ENCODE measurements at places on chromosomes 3 and 15.

- DNase-seq = no peak
Measured at GRCh38 chr15:62163397-62164013, 1.6 kb downstream of the C2CD4B start.

- no peak for DNase-seq
Measured at GRCh38 chr3:185540695-185541094, 11.7 kb downstream of the LIPH start.

DNA sequence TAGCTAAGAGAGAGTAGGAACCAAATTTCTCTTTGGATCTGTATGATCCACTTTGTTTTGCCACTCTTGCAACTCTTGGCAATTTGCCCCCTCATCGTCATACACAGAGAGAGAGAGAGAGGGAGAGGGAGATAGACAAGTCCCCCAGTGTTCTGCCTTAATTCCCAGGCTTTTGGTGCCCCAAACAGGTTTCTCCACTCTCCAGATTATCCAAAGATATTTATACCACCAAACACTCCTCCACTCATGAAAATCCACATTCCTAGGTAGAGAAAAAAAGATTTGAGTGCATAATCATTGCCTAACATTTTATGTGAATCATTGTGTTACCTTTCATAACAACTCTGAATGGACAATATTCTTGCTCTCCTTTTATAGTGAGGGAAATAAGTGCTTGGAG lies 15.3 kb downstream of the ACP3 start:
- DNase-seq = no peak

- no peak for DNase-seq
Measured at GRCh38 chr15:34336231-34336990, 1.2 kb downstream of the SLC12A6 start.

DNA sequence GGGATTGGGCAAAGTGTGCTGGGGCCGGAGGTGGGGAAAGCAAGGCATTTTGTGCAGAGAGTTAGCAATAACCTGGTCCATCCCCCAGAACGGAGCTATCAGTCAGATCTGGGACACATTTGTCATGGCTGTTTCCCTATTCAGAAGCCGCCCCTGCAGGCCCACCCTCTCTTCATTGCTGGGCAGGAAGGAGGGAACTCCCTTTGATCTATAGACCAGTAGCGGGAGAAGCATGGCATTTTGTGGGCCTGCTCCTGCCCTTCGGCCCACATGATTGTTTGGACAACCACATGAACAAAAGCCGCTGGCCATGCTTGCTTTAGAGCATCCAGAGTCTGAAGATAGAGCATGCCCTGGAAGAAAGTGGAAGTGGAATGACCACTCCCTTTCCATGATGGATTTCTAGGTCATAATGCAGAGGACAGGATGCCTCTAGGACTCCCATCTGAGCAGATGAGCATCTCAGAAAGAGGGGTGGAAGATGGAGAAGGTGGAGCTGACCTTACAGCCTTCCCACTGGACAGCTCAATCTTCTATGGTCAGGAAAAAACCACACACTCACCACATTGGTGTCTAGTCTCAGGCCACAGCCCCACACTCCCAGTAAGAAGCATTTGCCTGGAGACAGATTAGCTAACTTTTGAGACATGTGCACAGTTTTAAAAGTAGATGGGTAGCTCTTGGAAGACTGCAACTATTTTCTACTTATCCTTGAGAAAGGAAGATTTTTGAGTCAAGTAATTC lies 11.9 kb upstream of the LRTM1 start:
- no peak for DNase-seq

DNA sequence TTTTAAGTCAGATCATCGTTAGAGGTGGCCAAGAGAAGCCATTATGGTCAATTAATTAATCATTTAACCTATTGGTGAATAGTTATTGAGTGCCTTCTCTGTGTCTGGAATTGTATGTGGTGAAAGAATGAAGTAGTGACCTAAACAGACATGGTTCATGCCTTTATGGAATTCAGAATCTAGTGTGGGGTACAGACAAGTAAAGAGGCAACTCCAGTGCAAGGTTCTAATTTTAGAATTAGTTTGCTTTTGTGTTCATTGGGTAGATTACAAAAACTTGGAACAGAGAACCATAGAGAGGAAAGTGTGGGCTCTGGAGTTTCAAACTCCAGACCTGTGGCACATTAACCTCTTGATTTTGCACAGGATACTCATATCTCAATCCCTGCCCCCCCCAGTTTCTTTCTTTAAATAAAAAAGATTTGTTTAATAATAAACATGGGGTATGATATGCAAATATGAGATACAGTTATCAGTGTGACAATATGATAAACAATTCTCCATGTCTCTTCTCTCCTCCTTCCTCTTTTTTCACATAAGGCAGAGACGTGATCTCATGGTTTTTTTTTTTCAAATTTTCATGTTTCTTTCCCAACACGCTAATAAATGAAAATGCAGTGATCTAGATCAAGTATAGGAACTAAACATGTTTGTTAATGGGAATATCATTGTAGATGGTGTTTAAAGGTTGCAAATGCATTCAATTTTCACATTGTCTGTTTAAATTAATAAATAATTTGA lies 117.9 kb downstream of the MITF start:
- no peak for DNase-seq

GRCh38 chr3:81925385-81925784 lies 163.9 kb upstream of the GBE1 start:
- DNase-seq = no peak

DNA sequence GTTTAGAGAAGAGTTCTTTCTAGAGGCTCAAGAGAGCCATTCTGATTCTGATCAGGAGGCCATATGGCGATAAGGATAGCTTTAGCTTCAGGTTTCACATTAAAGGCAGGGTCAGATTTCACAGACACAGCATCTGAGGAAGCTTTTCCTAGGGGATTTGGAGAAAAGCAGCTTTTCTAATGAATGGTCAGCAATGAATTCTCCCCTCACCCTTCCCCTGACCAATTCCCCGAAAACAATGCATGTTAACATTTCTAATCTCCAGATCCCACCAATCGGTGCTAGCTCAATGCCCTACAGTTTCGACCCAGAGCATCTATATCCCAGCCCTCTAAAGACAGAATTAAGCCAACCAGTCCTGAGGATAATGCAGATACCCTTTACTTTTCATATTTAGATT lies 9.8 kb downstream of the AGBL1 start:
- DNase-seq = no peak

DNA sequence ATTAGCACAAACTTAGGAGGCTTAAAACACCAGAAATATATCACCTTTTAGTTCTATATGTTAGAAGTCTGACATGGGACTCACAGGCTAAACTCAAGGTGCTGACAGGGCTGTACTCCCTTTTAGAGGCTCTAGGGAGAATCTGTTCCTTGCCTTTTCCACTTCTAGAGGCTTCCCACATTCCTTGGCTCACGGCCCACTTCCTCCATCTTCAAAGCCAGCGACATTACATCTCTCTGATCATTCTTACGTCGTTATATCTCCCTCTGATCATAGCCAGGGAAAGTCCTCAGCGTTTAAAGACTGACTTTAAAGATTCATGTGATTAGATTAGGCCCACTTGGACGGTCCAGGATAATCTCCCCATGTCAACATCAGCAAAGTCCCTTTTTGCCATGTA lies 166.3 kb downstream of the GREM1 start:
- no peak for DNase-seq

- DNase-seq = no peak
Measured at GRCh38 chr3:151550025-151550618, 89.3 kb upstream of the IGSF10 start.

DNA sequence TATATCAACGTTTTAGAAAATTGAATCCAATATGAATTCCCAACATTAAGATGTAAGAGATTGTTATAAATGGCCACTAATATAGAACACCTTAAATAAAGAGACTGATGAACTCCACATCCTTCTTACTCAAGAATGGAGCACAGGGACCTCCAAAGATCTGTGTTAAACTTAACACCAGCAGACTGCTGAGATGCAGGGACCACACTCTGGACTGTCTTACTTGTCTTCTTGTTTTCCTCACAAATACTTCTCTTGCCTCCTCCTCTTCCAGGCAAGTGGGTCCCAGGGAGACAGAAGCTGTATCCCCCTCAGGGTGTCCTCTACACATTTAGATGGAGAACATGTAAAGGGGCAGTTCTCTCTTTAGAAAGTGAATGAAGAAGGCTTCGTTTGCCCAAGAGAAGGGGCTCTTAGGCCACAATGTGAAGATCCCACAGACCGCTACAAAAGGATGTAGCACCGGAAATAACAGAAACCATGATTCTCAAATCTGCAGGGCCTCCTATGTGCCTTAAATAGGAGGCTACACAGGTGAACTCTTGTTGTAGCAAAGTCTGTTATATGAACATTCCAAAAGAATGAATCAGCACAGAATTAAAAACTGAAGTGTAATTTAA lies 52.2 kb downstream of the SATB1 start:
- DNase-seq = no peak

DNA sequence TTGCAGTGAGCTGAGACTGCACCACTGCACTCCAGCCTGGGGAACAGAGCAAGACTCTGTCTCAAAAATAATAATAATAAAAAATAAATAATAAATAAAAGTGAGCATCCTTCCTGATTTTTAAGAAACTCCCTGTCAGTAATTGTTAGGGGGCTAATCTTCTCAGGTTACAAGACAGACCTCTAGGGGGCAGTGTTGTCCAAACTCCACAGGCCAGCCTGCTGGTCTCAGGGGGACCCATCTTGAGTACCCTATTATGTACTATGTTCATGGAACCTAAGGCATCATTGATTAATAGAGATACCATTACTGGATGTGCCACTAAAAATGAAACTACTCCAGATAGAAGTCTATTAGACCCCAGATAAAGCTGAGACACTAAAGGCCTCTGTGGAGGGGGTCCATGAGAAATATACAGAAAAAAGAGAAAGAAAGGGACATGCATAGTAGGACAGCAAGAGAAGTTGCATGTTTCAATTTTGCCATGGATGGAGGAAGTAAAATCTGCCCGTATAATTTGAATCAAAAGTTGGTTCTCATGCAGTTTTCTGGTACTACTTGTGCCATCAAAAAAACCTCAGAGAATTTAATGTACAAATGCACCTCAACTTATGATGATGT lies 85.5 kb upstream of the CDV3 start:
- no peak for DNase-seq

DNA sequence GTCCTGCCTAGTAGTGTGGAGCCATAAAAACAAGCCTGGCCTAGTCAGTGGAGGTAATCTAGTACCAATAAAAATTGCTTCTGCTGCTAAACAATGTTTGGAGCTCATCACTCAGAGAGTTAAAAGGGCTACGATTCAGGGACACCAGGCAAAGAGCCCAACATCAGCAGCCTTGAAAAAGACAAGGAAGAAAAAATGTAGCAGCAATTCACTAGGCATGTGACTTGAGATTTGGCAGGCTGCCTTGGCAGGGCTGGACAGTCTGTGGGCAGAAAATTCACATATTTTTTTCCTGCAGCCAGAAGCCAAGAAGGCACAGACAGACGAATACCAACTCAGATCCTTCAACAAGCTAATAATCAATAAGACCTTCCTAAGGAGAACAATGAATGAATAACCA lies 47.2 kb downstream of the IGSF11 start:
- no peak for DNase-seq

DNA sequence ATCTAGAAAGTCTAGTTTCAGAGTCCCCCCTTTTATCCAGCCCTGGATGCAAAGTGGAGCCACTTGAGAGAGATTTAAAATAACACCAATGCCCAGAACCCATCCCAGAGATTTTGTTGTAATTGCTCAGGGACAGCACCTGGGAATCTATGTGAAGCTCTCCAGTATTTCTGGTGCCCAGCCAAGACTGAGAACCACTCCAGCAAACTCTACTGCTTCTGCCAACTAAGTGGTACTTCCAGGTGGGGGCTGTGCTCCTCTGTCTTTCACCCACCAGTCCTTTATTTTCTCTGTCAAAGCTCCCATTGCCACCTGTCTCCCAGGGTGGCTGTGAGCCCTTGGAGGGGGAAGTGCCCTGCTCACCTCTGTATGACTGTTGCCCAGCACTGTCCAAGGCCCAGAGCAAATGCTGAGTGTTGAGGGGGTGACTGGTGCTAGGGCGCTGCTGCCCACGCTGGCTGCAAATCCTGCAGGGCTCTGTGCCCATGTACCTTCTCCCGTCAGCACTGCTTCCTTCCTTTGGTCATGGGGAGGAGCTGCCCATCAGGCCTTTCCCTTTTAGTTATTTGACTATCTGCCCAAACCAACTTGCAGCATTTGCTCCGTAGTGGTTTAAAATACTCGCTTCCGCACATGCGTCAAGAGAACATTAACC lies 9.4 kb downstream of the CLSTN2 start:
- no peak for DNase-seq

GRCh38 chr3:38163117-38163840 lies 2.1 kb upstream of the OXSR1 start:
- no peak for DNase-seq

GRCh38 chr3:149162007-149162406 lies 32.6 kb downstream of the HPS3 start:
- no peak for DNase-seq

GRCh38 chr15:92600856-92601255 lies 54.7 kb downstream of the FAM174B start:
- DNase-seq = no peak

- DNase-seq = no peak
Measured at GRCh38 chr15:41148065-41148464, 32.0 kb upstream of the INO80 start.

DNA sequence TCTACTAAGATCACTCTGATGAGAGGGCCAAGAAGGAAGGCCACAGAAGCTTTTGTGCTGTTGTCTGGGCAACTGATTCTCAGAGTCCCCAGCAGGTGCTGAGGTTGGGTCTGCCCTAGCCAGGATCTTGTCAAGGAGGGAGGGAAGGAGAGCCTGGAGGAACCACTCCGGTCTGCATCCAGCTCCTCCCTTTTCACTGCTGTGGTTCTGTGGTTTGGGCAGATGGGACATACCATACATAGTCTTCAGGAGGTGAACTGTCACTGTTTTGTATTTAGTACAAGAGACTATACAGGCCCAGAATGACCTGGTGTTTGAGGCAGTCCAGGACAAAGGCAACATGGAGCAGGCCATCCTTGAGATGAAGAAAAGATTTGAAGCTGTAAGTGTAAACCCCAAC lies 21.9 kb downstream of the C3orf62 start:
- DNase-seq = no peak

DNA sequence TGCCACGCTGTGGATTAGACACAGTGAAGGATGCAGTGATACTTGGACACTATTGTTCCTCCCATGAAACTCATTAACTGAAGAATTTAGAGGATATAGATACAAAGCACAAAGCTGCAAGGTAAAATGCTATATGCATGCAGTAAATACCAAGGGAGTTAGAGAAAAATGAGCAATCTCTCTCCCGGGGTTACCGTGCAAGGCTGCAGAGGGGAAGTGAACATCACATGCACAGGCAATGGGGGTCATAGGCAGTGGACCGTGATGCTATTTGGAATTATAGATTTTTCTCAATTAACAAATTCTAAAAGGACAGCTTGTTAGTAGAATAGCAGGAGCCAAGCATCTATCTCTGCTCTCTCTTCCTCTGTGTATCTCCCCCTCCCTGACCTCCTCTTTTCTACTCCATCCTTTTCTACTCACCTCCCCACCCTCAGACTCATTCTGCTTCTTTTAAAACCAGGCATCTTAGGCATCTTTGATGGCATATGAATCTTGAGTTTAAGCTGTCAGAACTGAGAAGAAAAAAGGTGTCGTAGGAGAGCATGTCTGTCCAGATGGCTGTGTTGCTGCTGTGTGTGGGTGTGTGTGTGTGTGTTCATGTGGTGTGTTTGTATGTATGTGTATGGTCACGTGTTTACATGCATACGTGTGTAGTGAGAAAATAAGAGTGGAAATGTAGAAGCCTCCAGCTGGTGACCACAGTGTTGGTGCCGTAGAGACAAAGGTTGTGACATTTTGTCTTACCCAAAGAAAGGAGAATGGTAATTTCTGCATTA lies 339.0 kb downstream of the EPHB1 start:
- DNase-seq = no peak

GRCh38 chr3:134362221-134362620 lies 12.0 kb downstream of the AMOTL2 start:
- DNase-seq = no peak

All from NCI-H748 treated with DMSO at 0.1 percent for 48 hours (cell line).